Brain (organoid and tissue), 16 donors: ENCODE measurements at places on chromosomes 16 and 17.

GRCh38 chr17:30545024-30545423 lies 67.8 kb downstream of the GOSR1 start:
- DNase-seq, result no peak

DNA sequence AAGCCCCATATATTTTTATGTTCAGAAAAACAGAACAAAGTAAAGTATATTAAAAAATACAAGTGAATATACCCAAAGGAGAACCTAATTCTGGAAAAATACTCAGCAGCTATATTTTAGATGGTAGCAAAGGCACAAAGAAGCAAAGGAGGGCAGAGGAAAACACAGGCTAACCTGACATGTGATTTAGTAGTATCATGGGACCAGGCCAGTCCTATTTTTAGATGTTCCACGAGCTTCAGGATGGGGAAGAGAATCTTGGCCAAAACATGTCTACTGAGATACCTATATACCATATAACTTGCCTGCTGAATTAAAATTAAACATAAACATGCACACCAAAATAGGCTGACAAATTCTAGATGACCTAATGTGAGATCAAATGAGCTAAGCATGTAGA lies 32.9 kb downstream of the SMYD4 start:
- DNase-seq, result no peak

- no peak for DNase-seq
Measured at GRCh38 chr16:2337431-2338296, 2.9 kb downstream of the ABCA3 start.

DNA sequence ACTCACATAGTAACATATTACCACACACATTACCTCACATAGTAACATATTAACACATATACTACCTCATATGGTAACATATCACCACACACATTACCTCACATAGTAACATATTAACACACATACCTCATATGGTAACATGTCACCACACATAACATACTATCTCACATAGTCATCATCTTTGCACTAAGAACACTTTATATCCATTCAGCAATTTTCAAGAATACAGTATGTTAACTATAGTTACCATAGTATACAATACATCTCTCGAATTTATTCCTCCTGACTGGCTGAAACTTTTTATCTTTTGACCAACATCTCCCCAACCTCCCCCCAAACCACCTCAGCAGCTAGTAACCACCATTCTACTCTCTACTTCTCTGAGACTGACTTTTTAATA lies 7.6 kb downstream of the NUDT7 start:
- DNase-seq, result no peak

DNA sequence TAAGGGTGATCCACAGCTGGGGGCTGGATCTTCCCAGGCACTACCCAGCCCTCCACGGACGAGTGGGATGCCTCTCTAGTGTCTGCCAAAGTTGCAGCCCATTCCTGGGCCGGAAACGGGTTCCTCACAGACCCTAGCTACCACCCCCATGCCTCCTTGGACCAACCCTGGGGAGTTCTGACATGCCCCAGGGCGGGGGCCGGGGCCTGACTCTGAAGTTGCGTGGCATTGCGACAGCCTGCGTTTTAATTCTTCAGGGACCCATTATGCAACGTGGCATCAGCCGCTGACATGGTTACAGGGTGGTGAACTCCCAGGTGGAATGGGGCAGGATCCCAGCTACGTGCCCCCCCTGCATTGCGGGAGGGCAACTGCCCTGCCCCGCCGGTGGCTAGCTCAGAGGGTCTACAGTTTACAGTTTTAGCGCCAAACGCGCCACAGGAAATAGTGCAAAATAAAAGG lies 2.7 kb downstream of the CBX4 start:
- no peak for DNase-seq

DNA sequence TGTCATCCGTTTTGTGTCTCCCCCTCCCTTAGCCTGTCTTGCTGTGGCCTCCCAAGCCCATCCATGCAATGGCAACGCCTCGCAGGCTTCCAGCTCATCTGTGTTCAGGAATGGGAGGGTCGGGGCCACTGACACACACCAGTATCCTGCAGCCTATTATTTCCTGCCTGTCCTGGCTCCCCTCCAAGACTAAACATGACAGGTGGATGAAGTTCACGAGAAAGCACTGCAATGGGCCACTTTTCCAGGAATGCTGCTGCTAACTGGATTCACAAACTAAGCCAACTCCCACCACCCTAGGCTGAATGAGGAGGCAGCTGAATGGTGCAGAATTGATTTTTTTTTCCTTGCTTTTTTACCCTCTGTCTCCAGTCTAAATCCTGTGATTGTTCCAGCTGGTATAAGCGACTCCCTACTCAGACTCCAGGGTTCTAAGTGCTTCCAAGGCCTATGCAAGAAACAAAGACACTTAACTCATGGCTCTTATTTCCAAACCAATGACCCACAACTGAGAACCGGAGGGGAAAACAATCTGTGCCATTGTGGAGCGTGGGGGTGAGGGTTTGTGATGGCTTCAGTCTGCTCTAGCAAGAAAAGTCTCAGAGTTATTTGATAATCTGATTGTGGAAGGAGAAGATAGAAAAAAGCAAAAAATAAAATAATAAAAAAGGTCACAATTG lies 23.3 kb downstream of the TMEM100 start:
- no peak for DNase-seq

DNA sequence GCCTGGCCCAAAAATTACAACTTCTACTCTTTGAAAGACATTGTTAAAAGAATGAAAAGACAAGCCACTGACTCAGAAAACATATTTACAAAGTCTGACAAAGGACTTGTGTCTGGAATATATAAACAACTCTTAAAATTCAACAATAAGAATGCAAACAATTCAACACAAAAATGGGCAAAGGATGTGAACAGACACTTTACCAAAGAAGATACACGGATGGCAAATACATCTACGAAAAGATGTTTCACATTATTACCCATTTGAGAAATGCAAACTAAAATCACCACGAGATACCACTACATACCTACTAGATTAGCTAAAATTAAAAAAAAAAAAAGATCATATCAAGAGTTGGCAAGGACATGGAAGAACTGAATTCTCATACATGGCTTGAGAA lies 80.8 kb upstream of the METRNL start:
- no peak for DNase-seq

GRCh38 chr16:49534901-49535610 lies 161.5 kb downstream of the C16orf78 start:
- no peak for DNase-seq

- peak; percentile 37 for DNase-seq
Measured at GRCh38 chr17:82097184-82097918, 685 bp downstream of the FASN start.

DNA sequence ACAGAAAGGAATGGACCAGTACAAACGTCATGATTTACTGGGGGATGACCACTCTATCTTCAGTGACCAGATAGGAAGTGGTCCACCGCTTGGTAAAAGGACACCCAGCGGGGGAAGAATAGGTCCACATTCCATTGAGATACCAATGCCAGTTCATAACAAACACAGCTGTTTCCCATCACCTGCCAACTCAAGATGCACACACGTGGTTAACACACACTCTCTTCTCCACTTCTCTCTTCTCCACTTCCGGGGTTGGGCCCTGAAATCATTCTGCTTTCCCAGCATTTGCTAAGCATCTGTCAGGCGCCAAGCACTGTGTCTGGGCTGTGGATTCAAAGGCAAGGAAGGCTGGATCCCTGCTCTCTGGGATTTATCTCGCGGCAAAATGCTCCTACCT lies 175.5 kb downstream of the SLC39A11 start:
- no peak for DNase-seq

DNA sequence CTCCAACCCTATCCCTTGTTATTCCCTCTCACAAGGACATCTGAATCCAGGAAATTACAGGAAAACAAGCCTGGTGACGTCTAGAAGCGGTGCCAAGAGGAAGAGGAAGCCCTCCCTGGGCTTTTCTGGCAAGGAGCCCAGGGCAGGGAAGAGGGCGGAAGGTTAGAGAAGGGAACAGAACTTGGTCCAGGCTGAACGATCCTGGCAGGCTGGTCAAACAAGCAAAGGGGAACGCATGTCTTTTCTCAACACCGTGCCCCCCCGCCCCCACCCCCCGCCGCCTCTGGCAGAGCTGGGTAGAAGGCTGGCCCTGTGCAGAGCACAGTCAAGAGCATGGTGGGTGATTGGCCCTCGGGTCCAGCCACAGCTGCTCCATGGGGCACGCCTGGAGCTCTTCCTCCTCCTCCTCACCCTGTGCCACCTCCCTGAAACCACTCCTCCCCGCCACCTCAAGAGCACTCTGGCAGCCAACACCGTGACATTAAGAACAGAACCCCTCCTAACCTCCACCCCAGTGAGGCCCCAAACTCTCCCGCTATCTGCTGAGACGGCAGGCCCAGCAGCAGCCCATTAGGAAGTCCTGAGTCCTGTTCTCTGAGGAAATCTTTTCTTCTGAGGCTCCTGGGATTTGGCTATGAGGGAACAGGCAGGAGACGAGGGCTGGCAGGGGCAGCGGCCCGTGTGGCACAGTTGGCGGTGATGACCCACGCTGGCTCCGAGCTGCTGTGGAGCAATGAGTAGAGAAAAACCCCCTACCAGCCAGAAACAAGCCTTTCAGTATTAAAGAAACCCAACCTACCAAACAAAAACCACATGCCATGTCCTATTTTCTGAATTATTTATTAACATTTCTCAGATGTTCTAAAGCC lies 7.3 kb downstream of the C16orf86 start:
- DNase-seq, result no peak

DNA sequence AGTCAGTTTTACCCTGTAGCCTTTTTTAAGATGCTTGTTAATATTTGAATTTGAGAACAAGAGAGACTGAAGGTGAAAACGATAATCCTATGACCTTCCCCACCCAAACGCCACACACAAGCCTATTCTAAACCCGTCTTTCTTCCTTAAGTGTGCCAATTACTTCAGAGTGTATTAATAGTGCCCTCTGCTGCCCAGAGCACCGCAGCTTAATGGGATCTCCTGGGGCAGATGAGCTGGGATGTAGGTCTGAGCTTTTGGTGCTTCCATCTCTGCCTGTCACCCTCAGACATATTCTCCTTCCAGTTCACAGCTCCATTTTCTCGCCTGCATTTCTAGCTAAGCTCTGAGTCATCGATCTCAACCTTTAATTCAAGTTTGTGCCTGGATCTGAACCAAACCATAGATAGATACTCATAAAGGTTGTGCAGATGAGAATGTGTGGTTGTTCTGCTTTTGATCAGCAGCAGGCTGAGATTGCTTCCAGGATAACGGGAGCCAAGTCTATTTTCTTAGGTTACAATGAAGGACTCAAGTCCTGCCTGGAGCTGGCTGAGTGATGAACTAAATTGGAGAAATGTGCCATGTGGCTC lies 46.4 kb upstream of the CDH13 start:
- DNase-seq, result peak; percentile 62

GRCh38 chr17:45296833-45297124 lies 20.0 kb downstream of the MAP3K14 start:
- no peak for DNase-seq

GRCh38 chr17:82127704-82128103 lies 29.7 kb upstream of the FASN start:
- no peak for DNase-seq

DNA sequence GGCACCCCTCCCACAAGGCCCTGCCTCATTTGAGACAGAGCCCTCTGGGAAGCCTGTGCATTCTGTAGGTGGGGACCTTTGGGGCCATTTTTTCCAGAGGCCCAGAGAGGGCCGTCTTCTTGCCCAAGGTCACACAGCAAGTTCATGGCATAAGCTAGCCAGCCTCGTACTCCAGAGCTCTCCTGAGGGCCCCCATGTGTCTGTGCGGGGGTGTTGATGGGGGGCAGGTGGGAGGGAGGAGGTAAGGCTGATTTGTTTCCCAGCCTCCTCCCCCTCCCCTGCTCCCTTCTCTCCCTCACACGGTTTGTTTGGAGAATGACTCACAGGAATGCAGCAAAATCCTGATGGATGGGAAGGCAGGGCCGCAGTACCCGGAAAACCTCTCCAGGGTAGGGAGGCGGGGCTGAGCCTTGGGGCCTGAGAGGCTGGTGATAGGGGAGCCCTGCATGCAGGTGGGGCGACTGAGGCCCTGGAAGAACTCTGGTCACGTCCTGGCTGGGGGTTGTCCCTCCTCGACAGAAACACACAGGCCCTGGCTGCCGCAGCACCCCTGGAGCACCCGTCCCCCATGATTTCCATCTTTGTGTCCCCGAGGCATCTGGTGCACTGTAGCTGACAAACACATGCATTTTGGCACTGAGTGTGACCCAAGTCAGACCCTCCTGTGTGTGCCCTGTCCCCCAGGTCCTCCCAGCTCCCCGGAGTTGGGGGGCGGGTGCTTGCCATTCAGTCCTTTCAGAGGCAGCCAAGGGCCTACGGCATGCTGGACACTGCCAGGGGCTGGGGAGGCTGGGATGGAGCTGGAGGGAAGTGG lies 29.7 kb downstream of the RAI1 start:
- DNase-seq, result no peak

DNA sequence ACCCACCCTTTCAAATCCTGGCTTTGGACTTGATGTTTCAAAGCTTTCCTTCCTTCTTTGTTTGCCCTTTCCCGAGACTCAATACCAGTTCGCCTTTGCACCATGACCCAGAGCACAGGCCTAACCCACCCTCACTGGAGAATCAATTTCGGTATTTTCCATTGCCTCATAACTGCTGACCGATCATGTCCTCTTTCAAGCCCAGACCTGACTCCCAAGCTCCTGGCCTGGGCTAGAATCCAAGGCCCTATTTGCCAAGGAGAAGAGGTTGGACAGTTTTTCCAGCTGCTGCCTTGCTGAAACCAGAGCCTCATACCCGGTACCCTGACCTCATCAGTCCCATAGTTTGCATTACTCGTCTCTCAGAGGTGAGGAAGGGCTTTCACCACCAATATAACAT lies 35.3 kb upstream of the HELZ start:
- no peak for DNase-seq

DNA sequence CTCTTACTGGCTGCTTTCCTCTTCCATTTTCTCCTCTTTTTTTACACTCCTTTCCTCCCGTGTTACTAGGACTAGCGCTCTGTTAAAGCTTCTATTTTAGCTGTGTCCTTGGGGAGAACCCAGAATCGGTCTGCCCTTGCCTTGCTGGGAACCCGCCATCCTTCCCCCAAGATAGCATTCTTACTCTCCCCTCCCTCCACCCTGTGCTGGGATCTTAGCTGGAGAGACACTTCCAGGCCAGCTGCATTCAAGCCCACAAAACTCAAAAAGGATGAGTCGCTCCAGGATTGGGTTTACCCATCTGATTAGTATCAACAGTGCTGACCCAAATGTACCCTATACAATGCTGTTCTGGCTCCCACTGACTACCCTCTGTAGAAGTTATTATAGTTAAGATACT lies 200.5 kb upstream of the ASIC2 start:
- no peak for DNase-seq

- DNase-seq, result peak; percentile 29
Measured at GRCh38 chr17:77378318-77379064, 237.7 kb downstream of the SEC14L1 start.
